ENCODE measurements at places on chromosomes 2 and 18.

DNA sequence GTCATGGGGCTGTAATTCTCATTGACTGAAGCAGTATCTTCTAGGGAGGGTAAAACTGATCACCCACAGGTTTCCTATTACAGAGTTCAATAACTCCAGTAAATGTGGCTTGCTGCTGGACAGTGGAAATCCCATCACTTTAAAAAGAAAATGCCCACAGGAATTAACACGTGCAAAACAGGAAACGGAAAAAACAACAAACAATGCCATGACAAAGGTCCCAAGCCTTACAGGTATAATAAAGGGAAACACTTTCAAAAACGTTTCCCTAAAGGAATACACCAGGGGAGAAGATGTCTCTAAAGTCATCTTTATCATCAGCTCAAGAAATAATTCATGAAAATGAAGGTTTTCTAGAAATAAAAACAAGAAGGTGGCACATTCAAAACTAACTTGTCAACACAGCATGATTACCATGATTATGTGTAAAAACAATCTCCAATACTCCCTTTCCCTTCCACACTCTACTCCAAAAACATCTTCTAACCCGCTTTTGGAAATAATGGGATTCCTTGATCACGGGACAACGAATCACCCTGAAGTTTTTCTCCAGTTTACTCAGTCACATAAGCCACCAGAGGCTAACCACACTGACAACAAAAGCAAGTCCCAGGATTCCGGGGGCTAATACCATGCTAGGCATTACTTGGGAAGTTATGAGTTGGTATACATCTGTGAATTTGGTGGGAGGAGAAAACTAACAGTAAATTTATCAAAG, 167.9 kb downstream of the TCF4 start:
- DNase-seq, result no peak

- DNase-seq, result no peak
Observed at GRCh38 chr18:59101830-59102414, 37.8 kb upstream of the SEC11C start.

GRCh38 chr18:5463390-5463789, 80.4 kb downstream of the EPB41L3 start:
- no peak for DNase-seq

DNA sequence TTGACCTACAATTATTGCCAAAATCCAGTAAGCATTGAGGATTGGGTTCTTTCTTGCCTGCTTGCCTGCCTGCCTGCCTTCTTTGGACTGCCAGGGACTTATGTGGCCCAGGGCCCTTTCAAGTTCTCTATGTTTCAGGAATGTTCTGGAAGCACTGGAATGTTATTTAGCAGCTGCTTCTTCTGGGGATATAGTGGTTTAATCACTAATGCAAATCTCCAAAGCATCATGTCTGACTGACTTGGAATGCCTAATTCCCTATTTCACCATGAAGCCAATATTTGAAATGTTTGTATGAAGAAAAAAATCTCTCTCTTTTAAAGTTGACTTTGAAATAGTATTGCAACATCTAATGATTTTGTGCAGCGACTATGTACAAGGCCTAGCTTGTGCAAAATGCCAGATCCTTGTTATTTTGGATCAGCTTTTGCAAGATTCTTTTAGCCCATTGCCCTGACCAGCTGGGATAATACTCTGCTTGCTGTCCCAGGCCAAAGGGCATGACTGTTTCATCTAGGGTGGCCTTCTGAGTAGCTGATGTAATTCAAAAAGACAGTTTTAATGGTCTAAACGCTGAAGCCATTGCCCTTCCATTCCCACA, 204.6 kb downstream of the RND3 start:
- no peak for DNase-seq

GRCh38 chr2:162211732-162212131, 31.5 kb downstream of the FAP start:
- DNase-seq, result no peak

- no peak for DNase-seq
Observed at GRCh38 chr18:51623653-51624052, 426.2 kb upstream of the MEX3C start.

GRCh38 chr2:33373986-33374385, 102.5 kb upstream of the RASGRP3 start:
- DNase-seq, result no peak

- DNase-seq, result no peak
Observed at GRCh38 chr2:37912056-37912455, 13.0 kb upstream of the RMDN2 start.
